ENCODE measurements at places on chromosomes 11 and 22.

GRCh38 chr11:102147015-102147414 lies 36.8 kb downstream of the YAP1 start:
- no peak for DNase-seq

GRCh38 chr22:20127869-20128618 lies 3.6 kb upstream of the ZDHHC8 start:
- no peak for DNase-seq

GRCh38 chr11:27532652-27533325 lies 26.2 kb upstream of the LIN7C start:
- DNase-seq, result peak; percentile 3

DNA sequence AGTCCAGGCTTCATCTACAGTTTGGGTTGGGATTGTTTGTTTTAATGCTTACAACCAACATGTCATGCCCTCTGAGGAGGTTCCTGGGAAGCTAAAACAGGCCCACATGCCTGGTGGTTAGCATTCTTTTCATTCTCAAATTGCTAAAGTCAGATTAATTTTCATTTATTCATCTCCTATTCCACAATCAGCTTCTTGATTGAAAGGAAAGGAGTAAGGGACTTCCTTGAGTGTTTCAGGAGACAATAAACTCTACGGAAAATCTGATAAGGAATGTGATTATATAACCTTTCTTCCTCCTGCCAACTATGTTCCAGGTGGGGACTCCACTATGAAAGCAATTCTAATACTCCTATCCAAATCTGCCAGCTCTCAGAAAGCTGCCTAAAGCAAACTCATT lies 30.8 kb downstream of the MRTFA start:
- DNase-seq, result peak; percentile 49

DNA sequence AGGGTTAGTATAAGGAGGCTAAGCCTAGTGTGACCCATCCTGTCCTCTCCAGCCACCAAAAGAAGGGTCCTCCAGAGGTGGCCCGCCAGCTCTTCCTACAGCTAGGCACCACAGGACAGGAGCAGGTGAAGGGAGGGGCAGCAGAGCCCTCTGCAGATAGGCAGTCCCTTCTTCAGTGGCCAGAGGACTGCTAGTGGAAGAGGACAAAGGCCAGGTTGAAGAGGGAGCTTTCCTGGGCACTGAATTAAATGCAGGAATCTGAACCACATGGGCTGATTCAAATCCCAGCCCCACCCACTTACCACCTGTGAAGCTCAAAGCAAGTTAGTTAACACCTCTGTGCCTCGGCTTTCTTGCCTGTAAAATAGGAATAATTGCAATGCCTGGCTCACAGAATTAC lies 409.5 kb downstream of the NXPE2 start:
- no peak for DNase-seq

DNA sequence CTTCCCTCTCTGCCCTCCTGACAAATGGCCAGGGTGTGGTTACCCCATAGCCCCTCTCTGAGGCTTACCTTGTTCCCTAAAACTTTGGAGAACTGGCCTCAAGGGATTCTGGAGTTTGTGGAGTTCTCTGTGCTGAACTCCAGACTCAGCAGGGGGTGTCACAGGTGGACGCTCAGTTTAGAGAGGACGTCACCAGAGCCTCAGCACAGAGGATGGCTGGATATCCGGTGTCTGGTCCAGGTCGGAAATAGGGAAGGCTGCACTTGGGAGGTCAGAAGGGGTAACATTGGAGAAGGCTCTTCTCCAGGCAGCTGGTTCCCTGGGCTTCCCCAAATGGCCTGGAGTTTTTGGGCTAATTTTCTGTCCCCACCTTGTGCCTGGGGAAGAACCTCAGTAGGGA lies 64.2 kb downstream of the ADAMTS15 start:
- no peak for DNase-seq

All from renal cortical epithelial cell (primary cell).